ENCODE measurements at places on chromosomes 5 and 9. TPM values are rescaled to one million over a fixed set of nuclear protein-coding genes. Genes with fewer than 3 reads are reported as not detected.

RASEF gene
- total RNA-seq: not detected

DNA sequence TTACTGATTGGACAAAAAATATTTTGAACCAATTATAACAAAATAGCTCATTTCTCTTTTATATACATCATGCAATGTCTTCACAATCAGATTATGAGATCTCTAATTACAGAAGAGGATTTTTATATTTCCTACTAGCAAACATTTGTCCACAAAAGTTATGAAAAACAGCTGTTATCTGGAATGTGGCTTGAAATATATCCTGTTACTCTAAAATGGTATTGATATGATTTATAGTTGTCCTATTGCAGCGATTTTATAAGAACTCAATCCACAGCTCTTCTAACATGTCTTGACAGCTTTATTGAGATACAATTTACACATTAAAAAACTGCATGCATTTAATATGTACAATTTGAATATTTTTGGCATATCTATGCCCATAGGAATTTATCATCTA is 779.9 kb upstream of the ACO1 start:
- H3K4me1 ChIP-seq: no peaks in the 10 kb centered on the region
- no peak overlapping the region for H3K27ac ChIP-seq
- DNase-seq: no peak
- no peak overlapping the region for H3K4me3 ChIP-seq
- no peaks in the 10 kb centered on the region for H3K27me3 ChIP-seq

- no peak for DNase-seq
- H3K4me1 ChIP-seq: no peaks in the 10 kb centered on the region
- H3K36me3 ChIP-seq: no peaks in the 10 kb centered on the region
- no peak overlapping the region for H3K4me3 ChIP-seq
- H3K27ac ChIP-seq: no peak overlapping the region
- no peaks in the 10 kb centered on the region for H3K27me3 ChIP-seq
Measured at GRCh38 chr9:125536776-125537175, 170.2 kb downstream of the MAPKAP1 start.

GRCh38 chr5:31238497-31238896 is 45.0 kb downstream of the CDH6 start:
- no peak overlapping the region for H3K4me3 ChIP-seq
- H3K27me3 ChIP-seq: no peaks in the 10 kb centered on the region
- H3K4me1 ChIP-seq: no peaks in the 10 kb centered on the region
- no peak overlapping the region for H3K27ac ChIP-seq
- DNase-seq: no peak
- H3K36me3 ChIP-seq: no peaks in the 10 kb centered on the region

DNA sequence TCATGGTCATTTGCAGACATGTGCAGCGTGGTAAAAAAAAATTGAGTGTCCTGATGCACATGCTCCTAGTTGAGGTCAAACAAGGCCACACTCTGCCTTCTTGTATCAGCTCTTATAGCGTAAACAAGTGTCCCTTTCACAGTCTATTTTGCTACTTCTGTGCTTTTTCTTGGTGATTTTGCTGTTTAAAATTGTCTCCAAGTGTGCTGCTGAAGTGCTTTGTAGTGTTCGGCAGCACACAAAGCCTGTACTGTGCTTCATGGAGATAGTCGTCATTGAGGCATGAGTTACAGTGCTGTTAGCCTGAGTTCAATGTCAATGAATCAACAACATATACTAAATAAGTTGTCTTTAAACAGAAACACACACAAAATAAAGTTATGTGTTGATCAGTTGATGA is 690.4 kb upstream of the MEF2C start:
- H3K36me3 ChIP-seq: no peaks in the 10 kb centered on the region
- no peak for DNase-seq
- no peak overlapping the region for H3K27ac ChIP-seq
- H3K4me3 ChIP-seq: no peak overlapping the region
- no peaks in the 10 kb centered on the region for H3K27me3 ChIP-seq

DNA sequence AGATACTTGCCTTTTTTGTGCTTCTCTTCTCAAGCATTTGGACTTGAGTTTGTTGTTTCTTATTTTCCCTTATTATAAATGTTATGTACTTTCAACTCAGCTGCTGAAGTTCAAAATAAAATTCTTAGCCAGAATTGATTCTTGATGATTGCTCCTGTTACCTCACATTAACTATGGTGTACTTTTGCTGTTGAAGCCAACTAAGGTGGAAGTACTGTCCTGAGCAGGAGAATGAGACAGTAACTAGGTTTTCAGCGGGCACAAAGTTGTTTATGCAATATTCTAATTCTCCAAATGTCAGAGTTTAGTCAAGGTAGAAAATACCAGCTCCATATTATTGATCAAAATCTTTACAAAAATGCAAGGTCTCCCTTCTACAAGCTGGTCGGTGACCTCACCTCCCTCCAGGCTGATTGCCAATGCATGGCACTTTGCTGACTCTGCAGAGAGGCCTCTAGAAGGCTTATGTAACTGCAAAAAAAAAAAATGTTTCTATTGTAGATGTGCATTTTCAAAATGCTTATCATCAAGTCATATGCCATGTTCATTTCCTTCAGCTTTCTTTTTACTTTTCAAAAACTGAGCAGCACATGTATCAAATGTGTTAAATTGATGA is 1783.5 kb upstream of the WWC1 start:
- H3K27ac ChIP-seq: no peak overlapping the region
- no peak overlapping the region for H3K4me3 ChIP-seq
- no peaks in the 10 kb centered on the region for H3K36me3 ChIP-seq

All from CD8-positive, alpha-beta memory T cell (primary cell).